Activated CD8-positive, alpha-beta memory T cell treated with anti-CD3 and anti-CD28 coated beads, Interleukin-2, amount 50 U/mL, for 4 hours (primary cell): ENCODE measurements at places on chromosomes 5 and 9.

DNA sequence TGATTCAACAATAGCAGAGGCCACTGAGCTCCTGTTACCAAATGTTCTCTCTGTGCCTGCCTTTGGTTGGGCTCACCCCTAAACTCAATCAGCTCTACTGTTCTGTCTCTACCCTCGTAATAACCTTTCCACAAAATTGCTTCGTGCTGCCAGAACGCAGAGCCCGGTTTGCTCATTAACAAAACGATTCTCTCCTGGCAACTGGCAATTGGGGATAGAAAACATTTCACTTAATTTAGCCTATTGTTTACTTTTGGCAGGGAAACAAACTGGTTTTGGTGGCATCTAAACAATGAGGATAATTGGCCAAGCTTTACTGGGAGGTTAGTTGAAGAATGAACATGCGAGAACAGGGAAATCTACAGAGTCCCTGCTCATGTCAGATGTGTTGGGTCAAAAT, 56.6 kb downstream of the SLC28A3 start:
- no peak for DNase-seq

- no peak for DNase-seq
Observed at GRCh38 chr5:109961751-109962150, 272.0 kb downstream of the MAN2A1 start.

GRCh38 chr9:135749171-135750045, 47.4 kb downstream of the KCNT1 start:
- no peak for DNase-seq

- no peak for DNase-seq
Observed at GRCh38 chr9:106218427-106218826, 524.1 kb downstream of the TMEM38B start.

GRCh38 chr5:13708906-13709305, 235.6 kb downstream of the DNAH5 start:
- no peak for DNase-seq

DNA sequence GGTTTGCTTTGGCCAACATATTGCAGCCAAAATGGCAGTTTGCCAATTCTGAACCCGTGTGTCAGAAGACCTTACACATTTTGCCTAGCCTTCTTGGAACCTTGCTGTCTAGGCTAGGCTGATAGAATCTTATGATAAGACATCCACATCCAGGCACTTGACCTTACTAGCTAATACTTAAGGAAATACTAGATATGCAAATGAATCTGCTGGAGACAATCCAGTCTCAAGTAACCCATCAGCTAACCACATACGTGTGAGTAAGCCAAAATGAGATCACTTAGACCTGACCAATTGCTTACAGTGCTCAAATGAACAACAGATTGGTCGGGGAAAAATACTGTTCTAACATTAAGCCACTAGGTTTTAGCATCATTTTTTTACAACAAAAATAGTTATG, 1504.6 kb upstream of the CDH9 start:
- no peak for DNase-seq

GRCh38 chr5:112878760-112879159, 17.7 kb downstream of the SRP19 start:
- peak; percentile 47 for DNase-seq

GRCh38 chr5:31825518-31826068, 186.7 kb downstream of the PDZD2 start:
- DNase-seq: peak; percentile 39

GRCh38 chr9:70578720-70579119, 164.3 kb upstream of the KLF9 start:
- DNase-seq: no peak

GRCh38 chr5:173633304-173633703, 16.9 kb upstream of the BOD1 start:
- no peak for DNase-seq

- DNase-seq: peak; percentile 65
Observed at GRCh38 chr9:21995006-21995665, 545 bp downstream of the CDKN2B-AS1 start.

DNA sequence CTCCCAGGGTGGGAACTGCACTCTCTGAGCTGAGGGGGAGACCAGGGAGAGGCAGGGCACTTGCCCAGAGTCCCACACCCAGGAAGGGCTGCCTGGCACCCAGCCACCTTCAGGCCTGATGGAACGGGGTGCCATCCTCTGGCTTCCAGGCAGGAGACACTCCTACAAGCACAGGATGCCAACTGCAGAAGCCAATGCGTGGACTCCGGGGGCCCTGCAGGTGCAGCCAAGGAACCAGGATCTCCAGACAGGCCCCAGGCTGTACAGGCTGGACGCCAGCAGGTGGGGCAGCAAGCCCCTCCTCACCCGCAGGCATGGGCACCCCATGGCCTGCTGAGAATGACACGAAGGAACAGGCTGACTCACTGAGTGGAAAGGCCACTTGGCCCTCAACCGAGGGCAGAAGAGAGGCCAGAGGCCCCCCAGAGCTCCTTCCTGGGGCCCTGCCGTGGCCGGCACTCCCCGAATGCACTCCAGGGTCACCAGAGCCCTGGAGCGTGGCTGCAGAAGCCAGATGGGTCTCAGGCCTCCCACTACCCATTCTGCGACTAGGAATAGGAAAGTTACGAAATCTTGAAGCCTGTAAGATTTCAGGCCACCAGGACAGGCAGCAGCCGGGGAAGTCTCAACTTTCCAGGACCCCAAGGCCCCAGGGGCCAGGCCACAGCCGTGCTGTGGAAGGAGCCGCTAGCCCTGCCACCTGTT, 15.7 kb downstream of the NACC2 start:
- DNase-seq: no peak

GRCh38 chr9:97041898-97042297, 3.0 kb upstream of the CTSV start:
- DNase-seq: no peak

GRCh38 chr5:35939639-35940038, 1.2 kb upstream of the CAPSL start:
- no peak for DNase-seq

DNA sequence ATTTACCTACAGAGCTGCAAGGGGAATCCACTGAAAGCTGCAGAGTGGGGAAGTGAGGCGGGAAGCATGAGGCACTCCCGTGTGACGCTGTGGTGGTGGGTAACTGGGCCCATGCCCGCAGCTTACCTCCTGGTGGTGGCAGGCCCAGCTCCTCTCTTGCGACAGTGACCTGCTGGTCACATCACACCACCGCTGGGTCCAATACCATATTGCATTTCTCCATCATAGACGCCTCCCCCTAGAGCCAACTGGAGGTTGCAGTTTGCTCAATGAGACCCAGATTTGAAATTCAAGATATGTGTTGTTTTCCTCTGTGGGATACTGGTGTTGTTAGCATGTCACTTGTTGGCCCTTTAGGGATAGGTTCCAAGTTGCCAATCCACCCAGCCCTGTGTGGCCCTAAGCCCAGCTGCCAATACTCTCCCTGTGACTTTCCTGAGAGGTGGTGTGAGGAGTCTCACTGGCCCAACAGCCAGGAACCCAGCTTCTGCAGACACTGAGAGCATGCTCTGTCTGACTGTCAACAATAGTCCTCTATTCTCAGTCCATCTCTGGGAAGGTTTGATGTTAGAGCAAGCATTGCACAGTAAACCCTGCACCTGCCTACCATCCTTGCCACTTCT, 428.3 kb downstream of the GADD45G start:
- no peak for DNase-seq

- no peak for DNase-seq
Observed at GRCh38 chr9:96514800-96515158, 64.8 kb downstream of the HABP4 start.

GRCh38 chr5:67233075-67233474, 36.5 kb upstream of the CD180 start:
- no peak for DNase-seq

DNA sequence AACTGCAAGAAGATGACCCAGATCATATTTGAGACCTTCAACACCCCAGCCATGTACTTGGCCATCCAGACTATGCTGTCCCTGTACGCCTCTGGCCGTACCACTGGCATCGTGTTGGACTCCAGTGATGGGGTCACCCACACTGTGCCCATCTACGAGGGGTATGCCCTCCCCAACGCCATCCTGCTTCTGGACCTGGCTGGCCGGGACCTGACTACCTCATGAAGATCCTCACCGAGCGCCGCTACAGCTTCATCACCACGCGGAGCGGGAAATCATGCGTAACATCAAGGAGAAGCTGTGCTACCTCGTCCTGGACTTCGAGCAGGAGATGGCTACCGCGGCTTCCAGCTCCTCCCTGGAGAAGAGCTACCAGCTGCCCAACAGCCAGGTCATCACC, 9.1 kb upstream of the TBCA start:
- DNase-seq: no peak

- no peak for DNase-seq
Observed at GRCh38 chr9:94017939-94018531, 62.9 kb upstream of the BARX1 start.

DNA sequence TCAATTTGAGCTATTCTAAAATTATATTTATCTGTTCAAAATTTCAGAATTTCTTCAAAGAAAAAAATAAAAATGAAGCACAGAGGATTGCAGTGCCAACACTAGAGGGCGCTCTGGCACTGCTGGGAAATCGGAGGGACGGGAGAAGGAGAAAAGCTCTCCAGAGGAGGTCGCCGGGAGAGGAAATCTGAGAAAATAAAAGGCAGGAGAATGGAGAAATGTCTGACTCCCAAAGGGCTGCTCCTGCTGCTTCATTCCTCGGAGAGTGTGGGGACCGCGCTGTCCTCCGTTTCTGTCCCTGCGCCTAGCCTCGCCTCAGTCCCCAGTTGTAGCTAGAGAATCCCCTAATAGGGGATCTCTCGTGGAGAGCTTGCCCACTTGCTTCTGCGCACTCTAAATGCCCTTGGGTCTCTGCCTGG, 40.0 kb upstream of the ARSB start:
- DNase-seq: peak; percentile 48

- peak; percentile 3 for DNase-seq
Observed at GRCh38 chr9:134962065-134962972, 44.6 kb upstream of the FCN1 start.

DNA sequence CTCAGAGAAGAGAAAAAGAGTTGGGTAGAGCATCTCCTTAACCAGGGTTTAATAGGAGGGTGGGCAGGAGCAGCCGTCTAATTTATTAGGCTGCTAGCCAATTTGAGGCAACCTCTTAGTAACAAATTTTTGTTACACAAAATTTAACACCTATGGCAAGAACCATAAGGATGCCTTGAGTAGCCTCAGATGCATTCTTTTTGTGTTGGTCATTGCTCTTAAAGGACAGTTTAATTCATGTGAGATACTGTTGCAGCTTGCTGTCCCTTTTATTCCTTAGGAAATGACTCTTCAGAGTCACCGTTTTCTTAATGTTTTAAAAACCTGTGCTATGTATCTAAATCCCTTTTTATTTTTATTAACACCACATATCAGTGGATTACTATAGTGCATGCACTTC, 255.1 kb downstream of the MAST4 start:
- no peak for DNase-seq

- peak; percentile 59 for DNase-seq
Observed at GRCh38 chr9:127214421-127215267, 49.9 kb upstream of the GARNL3 start.

- DNase-seq: no peak
Observed at GRCh38 chr5:154275566-154275965, 85.0 kb downstream of the GALNT10 start.

- DNase-seq: no peak
Observed at GRCh38 chr5:35266276-35266675, 36.0 kb upstream of the PRLR start.

GRCh38 chr9:113634596-113635515, 171.3 kb downstream of the RGS3 start:
- no peak for DNase-seq

DNA sequence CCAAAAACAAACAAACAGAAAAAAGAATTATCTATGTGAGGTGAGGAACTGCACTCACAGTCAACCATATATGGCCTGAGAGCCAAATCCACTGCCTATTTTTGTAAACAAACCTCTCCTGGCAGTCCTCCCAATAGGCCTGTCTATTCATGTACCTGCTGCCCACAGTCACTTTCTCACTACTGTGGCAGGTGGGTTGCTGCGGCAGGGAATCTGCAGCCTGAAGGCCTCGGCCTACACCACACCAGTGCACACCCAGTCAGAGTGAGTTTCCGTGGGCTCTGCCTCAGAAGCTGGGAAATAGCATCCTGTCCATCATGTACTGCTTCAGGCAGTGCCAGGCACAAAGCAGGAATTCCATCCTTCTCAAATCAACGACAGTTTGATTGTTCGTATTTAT, 82.3 kb downstream of the SPTLC1 start:
- DNase-seq: no peak

DNA sequence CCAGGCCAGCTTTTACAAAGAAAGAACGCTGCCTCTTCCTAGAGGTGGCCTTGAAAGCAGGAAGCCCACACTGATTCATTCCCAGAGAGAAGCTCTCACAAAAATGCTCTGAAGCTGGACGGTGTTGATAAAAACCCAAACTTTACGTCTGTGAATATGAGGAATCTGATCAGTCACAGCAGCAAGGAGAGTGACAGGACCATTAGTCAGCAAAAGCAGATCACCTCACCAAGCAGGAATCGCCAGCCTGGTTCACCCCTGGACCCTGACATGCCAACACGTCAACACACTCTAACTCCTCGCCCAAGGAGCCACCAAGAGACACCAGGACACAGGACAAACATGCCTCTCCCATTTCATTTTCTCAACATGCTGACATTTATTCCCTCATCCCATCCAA, 70.6 kb upstream of the ZNF622 start:
- DNase-seq: no peak

GRCh38 chr9:18531136-18532065, 57.4 kb downstream of the ADAMTSL1 start:
- DNase-seq: no peak

GRCh38 chr5:122668552-122668951, 106.3 kb upstream of the SNX2 start:
- no peak for DNase-seq

DNA sequence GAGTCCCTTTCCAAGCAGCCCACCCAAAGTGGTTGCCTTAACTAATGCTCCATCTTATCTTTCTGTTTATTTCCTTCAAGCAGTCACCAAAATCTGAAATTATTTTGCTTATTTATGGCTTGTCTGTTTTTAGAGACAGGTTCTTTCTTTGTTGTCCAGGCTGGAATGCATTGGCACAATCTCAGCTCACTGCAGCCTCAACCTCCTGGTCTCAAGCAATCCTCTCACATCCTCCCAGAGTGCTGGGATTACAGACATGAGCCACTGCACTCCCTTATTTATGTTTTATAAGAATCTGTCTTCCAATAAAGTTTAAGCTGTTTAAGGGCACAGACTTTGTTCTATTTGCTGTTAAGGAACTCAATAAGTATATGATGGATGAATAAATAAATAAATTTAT, 133.7 kb downstream of the GABRB2 start:
- DNase-seq: no peak

DNA sequence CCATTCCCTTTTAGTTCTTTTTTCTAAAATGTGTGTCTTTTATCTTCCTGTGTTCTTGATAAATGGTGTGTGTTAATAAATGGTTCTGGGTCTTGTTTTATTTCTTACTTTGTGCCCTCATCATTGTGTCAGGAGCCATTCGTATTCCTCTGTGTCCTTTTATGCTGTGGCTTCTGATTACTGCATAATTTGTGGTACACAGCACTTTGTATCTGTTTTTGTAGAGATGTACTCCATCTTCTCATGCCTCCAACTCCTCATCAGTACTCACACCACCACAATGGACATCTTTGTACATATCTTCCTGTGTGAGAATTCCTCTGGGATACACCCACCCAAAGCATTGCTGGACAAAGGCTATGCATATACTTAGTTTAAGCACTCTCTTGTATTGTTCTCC, 247.4 kb downstream of the ARHGAP26 start:
- no peak for DNase-seq
